ENCODE measurements at places on chromosomes 5 and 9.

DNA sequence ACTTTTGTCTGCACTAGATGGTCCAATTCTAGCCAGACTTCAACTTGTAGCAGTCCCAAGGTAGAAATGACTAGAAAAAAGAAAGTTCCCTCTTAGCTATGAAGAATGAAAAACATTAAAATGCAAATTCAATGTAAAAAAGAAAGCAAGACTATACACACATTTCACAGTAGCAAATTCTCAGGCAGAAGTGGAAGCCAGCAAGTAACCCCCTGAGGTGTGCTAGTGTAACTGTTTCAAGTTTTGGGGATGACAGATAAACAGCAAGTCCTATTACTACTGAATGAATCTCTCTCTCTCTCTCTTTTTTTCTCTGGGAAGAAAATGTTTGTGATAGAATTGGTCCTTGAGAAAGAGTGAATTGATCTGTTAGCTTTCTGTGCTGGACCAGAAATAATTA is 185.6 kb downstream of the EFNA5 start:
- no peak for DNase-seq

DNA sequence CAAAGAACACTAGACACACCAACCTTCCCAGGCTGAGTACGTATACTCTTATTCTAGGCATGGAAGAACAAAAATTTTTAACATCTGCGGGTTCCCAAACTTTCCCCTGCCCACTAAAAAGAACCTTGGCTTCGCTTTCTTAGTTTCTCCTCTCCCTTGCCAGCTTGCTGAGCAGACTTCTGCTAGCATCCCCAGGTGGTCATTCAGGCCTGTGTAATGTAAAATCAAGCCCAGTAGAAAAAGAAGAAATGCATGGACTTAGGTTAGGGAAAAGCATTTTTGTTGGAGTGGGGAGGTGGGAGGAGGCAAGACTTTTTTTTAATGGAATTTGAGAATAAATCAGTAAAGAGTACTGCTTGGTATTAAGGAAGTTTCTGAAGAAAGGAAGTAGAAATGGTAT is 331.0 kb upstream of the TLE4 start:
- no peak for DNase-seq

DNA sequence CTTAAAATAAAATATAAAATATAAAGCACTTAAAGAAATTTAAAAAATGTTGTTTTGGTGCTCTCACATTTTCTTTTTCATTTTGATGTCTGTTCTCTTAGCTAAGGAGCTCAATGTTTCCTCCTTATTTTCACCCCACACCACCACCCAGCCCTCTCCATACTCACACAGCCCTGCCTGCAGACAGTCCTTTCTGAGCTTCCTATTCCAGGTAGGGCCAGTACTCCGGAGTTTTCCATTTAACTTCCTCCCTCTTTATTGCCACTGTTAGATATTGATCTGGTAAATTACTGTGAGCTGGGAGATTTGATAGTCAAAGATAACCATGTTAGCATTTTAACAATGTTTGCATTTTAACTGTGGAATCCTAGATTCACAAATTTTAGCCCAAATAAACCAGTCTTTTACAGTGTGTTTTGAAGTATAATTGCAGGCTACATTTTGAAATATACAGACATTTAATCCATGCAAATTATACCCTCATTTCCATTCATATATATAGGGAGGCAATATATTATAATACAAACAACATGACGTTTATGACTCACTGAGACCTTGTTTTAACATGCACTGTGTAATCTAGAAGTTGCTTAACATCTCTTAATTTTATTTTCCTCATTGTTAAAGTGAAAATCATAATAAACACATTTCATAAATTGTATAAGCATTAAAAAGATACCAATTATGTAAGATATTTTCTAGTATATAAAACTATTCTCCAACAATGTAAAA is 927.1 kb downstream of the NR2F1-AS1 start:
- DNase-seq, result no peak

GRCh38 chr9:135664801-135665794 is 2.0 kb downstream of the LCN9 start:
- no peak for DNase-seq

GRCh38 chr5:176519810-176520720 is 17.1 kb downstream of the RNF44 start:
- no peak for DNase-seq

DNA sequence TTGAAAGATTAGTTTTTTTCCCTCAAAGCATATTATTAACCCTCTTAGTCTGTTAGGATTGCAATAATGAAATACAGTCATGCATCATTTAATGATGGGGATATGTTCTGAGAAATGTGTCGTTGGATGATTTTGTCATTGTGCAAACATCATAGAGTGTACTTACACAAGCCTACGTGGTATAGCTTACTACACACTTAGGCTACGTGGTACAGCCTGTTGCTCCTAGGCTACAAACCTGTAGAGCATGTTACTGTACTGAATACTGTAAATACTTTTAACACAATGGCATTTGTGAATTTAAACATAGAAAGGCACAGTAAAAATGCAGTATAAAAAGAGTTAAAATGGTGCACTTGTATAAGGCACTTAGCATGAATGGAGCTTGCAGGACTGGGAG is 132.7 kb downstream of the PDE8B start:
- no peak for DNase-seq

DNA sequence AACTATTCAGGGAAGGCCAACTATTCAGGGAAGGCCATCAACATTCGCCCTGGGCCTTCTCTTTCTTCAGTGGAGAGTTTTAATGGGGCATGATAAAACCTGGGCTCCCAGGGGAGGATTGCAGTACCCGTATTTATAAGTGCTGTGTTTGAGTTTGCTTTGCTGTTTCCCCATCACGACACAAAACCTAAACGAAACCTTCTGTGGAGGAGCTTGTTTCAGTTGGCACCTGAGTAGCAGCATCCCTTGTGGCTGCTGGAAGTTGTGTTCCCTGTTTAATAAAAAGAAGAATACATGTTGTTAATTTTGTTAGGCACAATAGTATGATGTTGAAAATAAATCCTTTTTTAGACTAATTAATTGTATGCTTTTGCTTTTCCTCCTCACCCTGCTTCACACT is 8.3 kb downstream of the WDR31 start:
- no peak for DNase-seq

DNA sequence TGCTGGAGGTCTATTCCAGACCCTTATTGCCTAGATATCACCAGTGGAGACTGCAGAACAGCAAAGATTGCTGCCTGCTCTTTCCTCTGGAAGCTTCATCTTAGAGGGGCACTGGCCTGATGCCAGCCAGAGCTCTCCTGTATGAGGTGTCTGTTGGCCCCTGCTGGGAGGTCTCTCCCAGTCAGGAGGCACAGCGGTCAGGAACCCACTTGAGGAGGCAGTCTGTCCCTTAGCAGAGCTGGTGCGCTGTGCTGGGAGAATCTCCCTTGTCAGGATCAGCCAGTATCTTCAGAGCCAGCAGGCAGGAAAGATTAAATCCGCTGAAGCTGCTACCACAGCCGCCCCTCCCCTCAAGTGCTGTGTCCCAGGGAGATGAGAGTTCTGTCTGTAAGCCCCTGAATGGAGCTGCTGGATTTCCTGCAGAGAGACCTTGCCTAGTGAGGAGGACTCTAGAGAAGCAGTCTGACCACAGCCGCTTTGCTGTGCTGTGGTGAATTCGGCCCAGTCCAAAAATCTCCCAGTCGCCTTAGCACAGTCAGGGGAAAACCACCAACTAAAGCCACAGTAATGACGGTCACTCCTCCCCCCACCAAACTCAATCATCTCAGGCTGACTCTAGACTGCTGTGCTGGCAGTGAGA is 124.1 kb downstream of the JAKMIP2 start:
- no peak for DNase-seq

DNA sequence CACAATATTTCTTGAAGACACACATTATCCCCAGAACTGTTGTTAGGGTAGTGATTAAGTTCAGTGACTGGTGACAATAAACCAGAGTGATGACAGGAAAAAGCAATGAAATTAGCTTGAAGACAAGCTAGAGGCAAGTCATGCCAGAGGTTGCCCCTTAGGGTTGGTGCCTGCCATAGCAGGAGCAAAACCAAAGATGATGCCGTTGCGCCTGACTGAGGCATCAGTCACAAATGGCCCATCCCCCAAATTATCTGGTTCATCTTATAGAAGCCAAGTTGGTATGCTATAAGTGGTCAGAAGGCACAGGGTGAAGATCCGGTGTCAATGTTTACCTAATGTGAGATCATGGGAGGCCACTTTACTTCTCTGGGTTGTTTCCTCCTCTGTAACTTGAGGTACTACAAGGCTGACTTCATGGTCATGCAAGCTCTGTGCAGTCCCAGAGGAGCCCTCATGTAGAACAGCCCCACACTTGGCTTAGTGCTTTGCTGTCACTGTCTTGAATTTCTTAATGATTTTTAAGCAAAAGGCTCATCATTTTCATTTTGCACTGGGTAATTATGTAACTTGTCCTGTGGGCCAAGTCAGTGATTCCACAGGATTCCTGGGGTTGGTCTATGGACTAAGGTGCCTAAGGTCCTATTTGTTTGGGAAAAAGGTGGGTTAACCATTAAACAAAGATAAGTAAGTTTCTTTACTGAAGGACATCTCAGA is 211.3 kb downstream of the MAN2A1 start:
- DNase-seq, result peak; percentile 92

GRCh38 chr5:74109344-74109743 is 483.3 kb downstream of the ARHGEF28 start:
- DNase-seq, result no peak

Data from large intestine (tissue), 12 donors.